ENCODE measurements at places on chromosomes 5 and 9. TPM values are rescaled to one million over a fixed set of nuclear protein-coding genes. Genes with fewer than 3 reads are reported as not detected.

DNAH5 gene
- total RNA-seq = 0.27 TPM

CNTNAP3 gene
- 10.1 TPM for total RNA-seq

PCDHB3 gene
- total RNA-seq = 1.4 TPM

FOXD4L5 gene
- total RNA-seq = not detected

ENTPD2 gene
- 1.9 TPM for total RNA-seq

AMACR gene
- total RNA-seq = 5.5 TPM

OTULINL gene
- 4.9 TPM for total RNA-seq

SPARC gene
- 435 TPM for total RNA-seq

FLT4 gene
- total RNA-seq = 5.6 TPM

PHYHD1 gene
- 28.7 TPM for total RNA-seq

RNF183 gene
- not detected for total RNA-seq

GPR150 gene
- total RNA-seq = not detected

PCDHGA6 gene
- 6.7 TPM for total RNA-seq

PLPP7 gene
- total RNA-seq = 115 TPM

GRCh38 chr9:118367383-118367782, 663.2 kb downstream of the TLR4 start:
- no peak for DNase-seq

DNA sequence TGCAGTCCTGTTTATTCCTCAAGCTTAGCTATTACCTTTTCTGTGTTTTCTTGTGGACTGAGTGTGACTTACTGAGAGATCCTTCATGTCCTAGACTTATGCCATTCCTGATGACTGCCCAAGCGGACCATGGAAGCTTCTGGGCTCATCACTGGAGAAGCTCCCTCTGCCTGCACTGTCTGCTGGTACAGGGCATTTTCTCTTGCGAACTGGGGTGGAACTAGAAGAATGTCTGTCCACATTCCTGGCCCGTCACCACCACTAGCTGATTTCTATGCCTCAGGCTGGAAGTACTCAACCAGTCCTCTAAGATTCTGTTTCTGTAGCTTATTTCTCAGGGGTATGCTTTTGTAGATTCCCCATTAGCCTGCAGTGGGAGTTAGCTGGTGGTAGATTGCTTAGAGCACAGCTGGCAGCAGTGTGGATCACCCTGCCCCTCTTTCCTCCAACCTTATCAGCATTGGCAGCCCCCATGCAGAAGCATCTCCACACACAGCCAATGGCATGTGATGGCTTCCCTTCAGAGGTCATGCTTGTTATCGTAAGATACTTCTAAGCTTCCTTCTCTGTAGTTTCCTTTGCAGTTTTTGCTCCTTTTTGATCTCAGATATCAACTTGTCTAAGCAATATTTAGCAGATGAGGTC, 12.4 kb downstream of the SLC36A1 start:
- no peak for DNase-seq

DNA sequence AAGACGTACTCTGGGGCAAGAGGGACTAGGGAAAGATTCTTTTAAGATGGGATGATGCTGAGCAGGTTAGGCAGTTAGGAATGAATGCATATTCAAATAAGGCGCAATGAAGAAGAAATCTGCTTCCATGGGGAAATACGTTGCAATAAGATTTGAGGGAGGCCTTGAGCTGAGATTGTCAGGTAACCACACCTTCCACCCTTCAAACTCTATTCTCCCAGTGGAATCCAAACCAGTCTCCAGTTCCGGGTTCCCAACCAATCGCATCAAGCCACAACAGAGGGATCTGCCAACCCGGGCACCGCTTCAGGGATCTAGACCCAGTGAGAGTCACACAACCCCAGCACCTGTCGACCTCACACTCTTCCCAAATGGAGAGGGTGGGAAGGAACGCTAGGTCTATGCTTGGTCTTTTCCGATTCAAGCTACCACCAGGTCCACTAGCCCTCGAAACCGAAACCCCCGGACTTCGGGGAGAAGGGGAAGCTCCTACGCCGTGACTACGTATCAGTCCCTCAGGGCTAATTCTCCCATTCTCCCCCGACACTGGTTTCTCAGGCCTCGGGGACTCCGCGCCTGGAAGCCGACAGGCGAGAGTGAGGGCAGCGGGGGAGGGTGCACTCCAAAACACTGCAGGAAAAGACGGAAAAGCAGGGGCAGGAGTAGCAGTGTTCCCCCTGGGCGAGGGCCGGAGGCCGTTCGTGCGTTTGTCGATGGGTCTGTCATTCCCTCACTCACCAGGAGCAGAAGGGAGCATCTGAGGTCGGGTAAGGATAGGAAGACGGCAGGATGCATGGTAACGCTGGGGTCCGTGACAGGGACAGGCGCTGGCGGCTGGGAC, 534 bp downstream of the ERP44 start:
- DNase-seq = peak; percentile 58

DNA sequence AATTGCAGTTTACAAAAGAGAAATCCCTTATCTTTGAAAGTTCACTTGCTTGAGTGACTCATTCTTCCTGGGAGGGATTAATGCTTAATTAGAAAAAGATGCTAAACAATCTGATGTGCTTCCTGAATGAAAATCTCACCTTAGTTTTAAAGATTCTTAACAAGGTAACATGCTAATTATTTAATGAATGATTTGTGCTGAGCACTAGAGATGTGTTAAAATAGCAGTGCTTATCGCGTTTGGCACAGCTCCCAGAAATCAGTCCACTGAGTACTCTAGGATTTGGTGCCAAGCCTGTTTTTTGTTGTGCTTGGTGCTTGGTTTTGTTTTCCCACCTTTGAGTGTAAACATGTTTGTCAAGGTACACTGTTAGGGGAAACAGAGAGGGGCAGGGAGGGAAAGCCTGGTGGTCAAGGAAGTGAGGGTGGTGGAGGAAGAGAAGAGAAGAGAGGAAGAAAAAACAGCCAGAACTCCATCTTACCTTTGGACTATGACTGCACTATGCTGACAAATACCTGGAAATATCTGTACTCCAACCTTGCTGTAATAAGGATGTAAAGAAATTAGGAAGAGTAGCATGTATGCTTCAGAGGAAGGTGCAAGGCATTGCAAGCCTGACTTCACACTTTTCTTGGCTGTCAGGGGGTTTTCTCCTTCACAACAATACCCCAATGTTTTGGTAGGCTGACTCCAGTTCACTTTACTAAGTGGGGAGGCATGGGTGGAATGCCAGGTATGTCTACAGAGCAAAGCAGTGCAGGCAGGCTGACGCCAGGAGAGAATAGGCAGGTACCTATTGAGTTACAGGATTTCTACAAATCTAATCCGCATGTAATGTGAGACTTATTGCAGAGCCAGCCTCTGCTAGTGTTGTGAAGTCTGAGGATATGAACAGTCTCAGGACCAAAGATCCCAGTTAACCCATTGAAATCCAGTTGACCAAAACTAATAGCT, 157.2 kb upstream of the ISL1 start:
- DNase-seq = no peak

DNA sequence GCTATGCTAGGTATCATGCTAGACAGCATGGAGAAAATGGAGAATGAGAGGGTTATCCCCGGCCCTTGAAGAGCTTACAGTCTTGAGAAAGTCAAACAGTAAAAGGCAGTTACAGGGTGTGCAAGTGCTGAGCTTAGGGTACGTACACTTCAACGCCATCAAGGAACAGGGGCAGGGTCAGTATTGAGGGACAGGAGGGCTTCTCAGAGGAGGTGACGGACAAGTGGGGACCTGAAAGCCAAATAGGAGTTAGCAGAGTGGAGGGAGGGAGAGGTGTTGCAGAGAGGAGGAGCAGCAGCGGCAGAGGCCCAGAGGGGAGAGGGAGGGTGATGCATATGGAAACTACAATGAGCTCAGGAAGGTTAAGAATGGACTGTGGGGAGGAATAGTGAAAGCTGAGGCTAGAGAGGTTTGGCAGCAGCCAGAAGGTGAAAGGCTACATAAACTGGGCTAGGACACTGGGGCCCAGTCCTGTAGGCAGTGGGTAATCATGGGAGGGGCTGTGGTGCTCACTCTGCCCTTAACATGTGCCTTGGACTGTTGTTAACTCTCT, 88.0 kb downstream of the NRG2 start:
- no peak for DNase-seq

GRCh38 chr5:64519263-64519662, 13.4 kb downstream of the RGS7BP start:
- no peak for DNase-seq

- DNase-seq = no peak
Measured at GRCh38 chr5:160539431-160539830, 117.8 kb downstream of the PTTG1 start.

GRCh38 chr5:74201334-74202081, 439.0 kb downstream of the ENC1 start:
- DNase-seq = peak; percentile 64

- no peak for DNase-seq
Measured at GRCh38 chr5:161507591-161507990, 38.9 kb downstream of the GABRB2 start.

DNA sequence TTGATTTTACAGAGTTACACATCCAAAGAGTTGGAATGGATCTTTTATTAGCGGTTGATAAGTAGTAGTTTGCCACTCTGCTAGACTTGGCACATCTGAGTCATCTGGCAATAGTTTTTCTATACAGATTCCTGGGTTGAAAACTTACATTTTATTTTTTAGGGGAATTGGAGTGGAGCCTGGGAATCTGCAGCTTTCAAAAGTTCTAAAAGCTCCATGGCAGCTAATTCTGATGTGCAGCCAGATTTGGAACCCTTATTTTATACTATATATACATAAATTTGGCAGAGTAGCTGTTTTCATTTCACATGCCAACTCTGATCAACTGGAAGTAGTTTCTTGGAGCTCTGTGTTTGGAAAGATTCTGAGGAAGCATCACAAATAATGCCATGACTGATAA, 715.5 kb downstream of the TLR4 start:
- no peak for DNase-seq

DNA sequence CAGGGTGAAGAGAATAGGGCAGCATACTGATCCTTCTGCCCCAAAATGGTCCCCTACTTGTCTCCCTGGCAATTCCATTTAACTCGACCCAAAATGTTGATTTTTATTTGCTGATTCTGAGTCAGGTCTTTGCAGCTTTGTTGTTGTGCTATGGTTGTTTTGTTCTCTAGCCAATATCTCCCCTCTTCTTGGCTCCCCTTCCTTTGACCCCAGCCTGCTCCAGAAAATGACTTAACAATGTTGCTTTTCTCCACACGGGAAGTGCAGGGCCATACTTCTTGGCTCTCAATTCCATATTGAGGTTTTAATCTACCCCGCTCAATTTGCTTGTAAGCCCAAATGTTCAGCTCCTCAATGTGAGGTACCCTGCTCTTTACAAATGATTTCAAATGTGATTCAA, 330.0 kb downstream of the RASEF start:
- DNase-seq = no peak

- no peak for DNase-seq
Measured at GRCh38 chr5:139705191-139705590, 57.0 kb downstream of the CXXC5 start.

GRCh38 chr9:132125944-132126679, 35.7 kb upstream of the NTNG2 start:
- no peak for DNase-seq

DNA sequence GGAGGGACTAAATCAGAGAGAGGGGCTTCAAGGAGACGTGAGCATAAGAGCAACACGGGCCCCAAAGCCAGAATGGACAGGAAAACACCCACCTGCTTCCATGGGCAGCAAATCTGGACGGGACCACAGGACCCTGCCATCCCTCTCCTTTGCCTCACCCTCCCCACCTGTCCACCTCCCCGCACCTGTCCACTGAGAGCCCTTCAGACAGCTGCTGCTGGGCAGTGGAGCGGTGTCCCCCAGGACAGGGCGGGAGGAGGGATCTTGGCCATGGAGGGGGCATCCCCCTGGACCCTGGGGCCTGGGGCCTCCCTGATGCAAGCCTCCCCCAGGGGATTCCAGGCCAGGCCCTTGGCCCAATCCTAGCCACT, 2.6 kb downstream of the CCDC183 start:
- peak; percentile 10 for DNase-seq

DNA sequence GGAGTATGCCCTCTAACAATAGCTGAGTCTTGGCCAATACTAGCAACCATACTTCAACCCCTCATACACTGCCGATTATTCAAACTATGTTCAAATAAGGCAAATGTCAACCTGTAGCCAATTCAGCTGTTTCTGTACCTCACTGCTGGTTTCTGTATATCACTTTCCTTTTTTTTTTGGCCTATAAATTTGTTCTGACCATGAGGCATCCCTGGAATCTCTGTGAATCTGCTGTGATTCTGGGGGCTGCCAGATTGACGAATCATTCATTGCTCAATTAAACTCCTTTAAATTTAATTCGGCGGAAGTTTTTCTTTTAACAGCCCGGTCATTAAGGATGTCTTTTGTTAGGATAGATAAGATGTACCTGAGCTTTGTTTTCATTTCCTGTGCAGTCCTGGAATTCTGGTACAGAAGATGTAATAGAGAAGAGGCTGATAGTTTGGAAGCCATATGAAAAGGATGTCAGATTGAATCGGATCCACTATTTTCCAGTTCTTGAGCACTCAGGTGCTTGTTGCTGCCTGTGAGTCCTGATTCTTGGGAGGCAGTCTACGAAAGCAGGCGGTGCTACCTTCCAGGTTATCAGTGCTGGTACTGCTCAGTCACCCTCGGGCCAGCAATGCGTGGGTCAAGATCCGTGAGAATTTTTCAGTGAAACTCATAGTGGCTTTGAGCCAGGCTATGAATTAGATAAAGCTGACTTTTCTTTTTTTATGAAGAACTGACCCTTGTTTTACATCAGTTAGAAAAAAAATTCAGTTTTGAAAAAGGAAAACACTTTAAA, 106.2 kb upstream of the TUT7 start:
- no peak for DNase-seq

- no peak for DNase-seq
Measured at GRCh38 chr9:92664394-92665152, 5.4 kb downstream of the IPPK start.

GRCh38 chr5:170288151-170288550, 9.4 kb downstream of the LCP2 start:
- DNase-seq = no peak

DNA sequence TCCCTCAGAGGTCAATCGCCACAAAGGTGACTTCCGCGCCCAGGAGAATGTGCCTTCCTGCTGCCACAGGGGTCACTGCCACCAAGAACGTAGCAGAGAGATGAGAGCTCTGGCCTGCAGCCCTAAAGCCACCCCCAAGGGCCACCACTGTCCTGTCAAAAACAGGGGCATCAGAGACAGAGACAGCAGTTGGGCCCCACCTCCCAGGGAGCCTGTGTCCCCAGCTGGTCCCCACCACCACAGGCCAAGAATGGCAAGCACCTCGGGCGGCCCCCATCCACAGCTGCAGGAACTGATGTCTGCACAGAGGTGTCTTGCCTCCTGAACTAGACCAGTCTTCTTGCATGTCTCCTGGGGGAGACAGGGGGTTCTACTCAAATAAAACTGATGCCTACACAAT, 5.8 kb downstream of the SPATA31E1 start:
- DNase-seq = no peak
